ENCODE measurements at places on chromosomes 2 and 18.

GRCh38 chr2:218129458-218130135 lies 3.8 kb downstream of the CXCR2 start:
- no peak for DNase-seq

- DNase-seq, result no peak
Measured at GRCh38 chr2:44638649-44639048, 276.9 kb downstream of the CAMKMT start.

DNA sequence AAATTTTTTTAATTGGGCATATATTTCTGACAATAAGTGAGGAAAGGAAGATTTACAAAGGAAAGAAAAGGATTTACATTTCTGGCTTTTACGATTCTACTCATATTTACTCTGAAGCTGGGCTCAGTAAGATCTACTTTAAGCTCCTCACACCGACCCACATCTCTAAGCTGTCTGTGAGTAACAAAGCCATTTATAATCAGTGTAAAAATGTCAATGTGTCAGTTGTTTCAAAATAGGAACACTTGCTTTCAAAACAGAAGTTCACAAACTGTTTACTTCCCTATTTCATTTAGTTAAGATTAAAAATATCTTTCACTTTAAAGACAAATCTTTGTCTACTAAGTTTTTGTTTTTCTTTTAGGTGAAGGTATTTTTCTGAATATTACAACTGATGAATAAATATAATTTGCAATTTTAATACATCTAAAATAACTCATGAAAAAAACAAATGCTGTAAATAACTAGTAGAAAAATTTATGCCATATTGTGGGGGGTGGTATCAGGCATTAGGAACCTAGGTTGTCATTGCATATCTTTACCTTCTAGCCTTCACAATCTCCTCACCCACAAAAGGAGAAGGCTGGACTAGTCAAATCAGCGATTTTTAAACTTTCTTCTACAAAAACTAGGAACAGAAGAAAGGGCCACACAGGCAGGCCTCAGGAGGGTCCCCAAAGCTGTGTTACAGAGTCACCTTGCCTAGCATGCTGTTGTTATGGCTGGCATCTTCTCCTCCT lies 64.5 kb downstream of the TMEM131 start:
- DNase-seq, result no peak

GRCh38 chr2:3349211-3349693 lies 28.4 kb downstream of the EIPR1 start:
- DNase-seq, result no peak

DNA sequence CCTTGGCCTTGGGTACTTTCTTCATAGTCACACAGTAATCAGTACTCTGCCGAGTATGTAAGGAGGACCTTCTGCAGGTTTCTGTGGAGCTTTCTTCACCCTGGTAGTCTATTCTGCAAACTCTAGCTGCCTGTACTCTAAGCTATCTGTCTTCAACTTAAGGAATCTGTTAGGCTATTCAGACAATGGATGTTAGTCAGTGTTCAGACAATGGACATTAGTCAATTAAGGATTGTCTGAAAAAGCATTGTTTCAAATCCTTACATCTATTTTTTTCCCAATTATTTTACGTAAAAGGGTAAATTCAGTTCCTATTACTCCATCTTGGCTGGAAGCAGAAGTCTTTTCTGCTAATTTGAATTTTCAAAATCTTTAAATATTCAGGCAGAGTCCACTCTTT lies 75.7 kb downstream of the WDR7 start:
- DNase-seq, result no peak
